Endothelial cell of coronary artery (primary cell): ENCODE measurements at places on chromosomes 3 and 15. TPM values are rescaled to one million over a fixed set of nuclear protein-coding genes. Genes with fewer than 3 reads are reported as not detected.

The CCDC54 gene
- total RNA-seq = not detected in 2 replicates

The GCSAM gene
- not detected in 2 replicates for total RNA-seq

The CDHR4 gene
- total RNA-seq = not detected in 2 replicates

The ADAMTS17 gene
- 0.36 and 0.75 TPM in 2 replicates for total RNA-seq

The SLC22A13 gene
- 0.09 and 0.38 TPM in 2 replicates for total RNA-seq

The ZCWPW2 gene
- 0.18 and 0.19 TPM in 2 replicates for total RNA-seq

The ITIH3 gene
- 0.09 TPM in 1 of 2 replicates, not detected in the other for total RNA-seq

The ZNF660 gene
- 0.63 and 1.8 TPM in 2 replicates for total RNA-seq

The HOMER2 gene
- 0.45 and 0.56 TPM in 2 replicates for total RNA-seq

The NTRK3 gene
- total RNA-seq = under 0.01 TPM in 2 replicates

The PPP1R14D gene
- not detected in 2 replicates for total RNA-seq

The HACD3 gene
- total RNA-seq = 92.5 and 93.0 TPM in 2 replicates

The MKRN2OS gene
- total RNA-seq = not detected in 2 replicates

The ACTC1 gene
- not detected in 2 replicates for total RNA-seq

The P2RY1 gene
- total RNA-seq = 0.38 and 1.5 TPM in 2 replicates

The CTXND1 gene
- not detected in 2 replicates for total RNA-seq

The SPATA12 gene
- 0.09 and 0.18 TPM in 2 replicates for total RNA-seq

The PRR23C gene
- total RNA-seq = not detected in 2 replicates

The UBE2E2 gene
- 26.6 and 43.3 TPM in 2 replicates for total RNA-seq

The SCG3 gene
- under 0.01 TPM in 1 of 2 replicates, not detected in the other for total RNA-seq

The NOX5 gene
- total RNA-seq = under 0.01 TPM in 1 of 2 replicates, not detected in the other
